ENCODE measurements at places on chromosomes 6 and 20.

- DNase-seq, result peak; percentile 52
Observed at GRCh38 chr6:88538130-88538706, 372.1 kb upstream of the CNR1 start.

GRCh38 chr20:48841875-48842529 lies 14.2 kb upstream of the PREX1 start:
- DNase-seq, result no peak

DNA sequence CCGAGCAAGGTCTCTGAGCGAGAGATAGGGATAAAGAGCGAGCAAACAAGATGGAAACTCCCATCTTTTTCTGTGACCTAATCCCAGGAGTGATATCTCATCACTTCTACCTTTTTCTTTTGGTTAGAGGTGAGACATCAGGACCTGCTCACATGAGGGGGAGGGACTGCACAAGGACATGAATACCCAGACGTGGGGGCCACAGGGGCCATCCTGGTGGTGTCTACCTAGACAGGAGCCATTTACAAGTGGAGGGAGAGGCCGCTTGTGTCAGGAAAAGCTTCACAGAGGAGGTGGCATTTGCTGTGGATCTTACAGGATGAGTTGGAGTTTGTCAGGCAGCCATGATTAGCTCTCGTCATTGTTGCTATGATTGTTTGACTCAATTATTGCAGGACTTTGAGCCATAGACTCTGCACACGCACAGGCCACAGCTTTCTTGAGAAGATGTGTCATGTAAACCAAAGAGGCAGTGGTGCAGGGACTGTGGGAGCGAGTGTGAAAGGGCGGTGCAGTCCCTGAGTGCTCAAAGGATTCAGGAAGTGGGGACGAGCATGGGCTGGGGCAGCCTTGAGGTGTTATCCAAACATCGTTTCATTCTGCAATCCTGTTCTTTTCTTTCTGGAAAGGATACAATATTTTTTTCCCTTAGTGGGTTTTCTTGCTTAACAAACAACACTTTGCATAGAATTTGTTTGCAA lies 7.7 kb downstream of the NPEPL1 start:
- peak; percentile 33 for DNase-seq

DNA sequence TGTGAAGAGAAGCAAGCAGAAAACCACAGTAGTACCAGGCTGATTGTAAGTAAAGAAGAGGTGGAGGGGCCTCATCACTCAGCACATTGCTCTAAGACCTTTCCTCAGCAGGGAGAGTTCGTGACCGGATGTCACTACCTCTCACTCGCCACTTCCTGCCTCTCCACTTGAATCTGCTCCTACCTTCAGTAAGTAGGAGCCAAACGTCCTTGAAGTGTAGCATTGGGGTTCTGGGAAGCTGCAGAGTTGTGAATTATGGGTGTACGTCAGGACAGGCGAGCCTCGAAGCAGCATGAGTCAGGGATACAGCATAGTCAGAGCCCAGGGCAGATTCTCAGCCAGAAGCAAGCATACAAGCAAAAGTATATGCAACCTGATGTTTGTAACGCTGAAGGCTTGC lies 224.9 kb downstream of the PHACTR1 start:
- DNase-seq, result no peak

- DNase-seq, result no peak
Observed at GRCh38 chr6:18347866-18348265, 39.3 kb upstream of the RNF144B start.

DNA sequence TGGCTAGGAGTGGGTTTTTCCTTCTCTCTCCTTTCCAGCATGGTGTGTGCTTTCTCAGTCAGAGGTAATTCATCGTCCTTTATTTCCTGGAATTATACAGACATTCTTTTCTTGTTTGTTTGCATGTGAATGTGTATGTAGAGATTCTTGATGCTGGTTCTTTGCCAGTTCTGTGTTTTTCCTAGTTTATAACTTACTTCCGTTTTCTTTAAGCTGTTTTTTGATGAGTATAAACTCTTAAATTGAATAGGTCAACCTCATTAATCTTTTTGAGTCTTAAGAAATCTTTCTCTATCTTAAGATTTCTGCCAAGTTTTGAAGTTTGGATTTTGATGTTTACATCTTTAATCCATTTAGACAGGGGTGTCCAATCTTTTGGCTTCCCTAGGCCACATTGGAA lies 38.7 kb downstream of the IGF2R start:
- DNase-seq, result no peak

- no peak for DNase-seq
Observed at GRCh38 chr20:53954723-53955658, 115.4 kb downstream of the BCAS1 start.

- DNase-seq, result no peak
Observed at GRCh38 chr6:81031416-81031815, 721.1 kb downstream of the TENT5A start.

DNA sequence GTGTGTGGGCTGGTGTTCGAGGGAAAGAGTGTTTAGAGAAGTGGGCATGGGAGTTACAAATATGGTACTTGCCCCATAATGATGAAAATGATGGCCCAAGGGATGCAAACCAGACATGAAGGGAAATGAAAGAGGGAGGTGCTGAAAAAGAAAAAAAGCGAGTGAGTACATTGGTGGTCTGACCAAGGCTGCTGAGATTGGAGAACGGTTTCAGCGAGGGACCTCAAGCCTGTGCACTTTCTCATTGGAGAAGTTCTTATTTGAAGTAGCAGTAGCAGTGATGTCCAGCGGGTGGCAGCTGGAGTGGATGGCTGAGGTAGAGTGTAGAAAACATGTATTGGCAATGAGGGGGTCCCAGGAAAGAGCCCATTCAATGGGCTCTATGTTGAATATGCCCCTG lies 54.8 kb downstream of the TNFAIP3 start:
- DNase-seq, result no peak

DNA sequence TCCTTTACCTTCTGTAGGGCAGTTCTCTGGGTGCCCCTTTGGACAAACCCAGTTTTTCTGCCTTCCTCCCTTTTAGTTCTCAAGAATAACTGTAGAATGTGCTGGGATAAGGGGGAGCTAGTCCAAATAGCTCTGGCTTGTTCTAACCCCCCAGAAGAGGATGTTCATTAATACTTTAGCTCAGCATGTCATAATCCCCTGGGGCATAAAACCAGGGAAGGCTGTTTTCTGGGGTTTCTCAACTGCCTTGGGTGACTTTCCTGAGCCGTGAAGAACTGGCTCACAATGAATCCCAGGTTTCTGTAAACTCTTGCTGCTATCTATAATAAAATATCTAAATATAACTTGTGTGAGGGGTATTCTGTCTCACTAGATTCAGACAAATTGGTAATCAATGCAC lies 44.5 kb upstream of the RNF217 start:
- no peak for DNase-seq

GRCh38 chr6:10351791-10352190 lies 63.1 kb downstream of the TFAP2A start:
- DNase-seq, result no peak

- DNase-seq, result no peak
Observed at GRCh38 chr6:33691456-33692077, 19.9 kb downstream of the UQCC2 start.

- DNase-seq, result no peak
Observed at GRCh38 chr20:39233755-39234154, 271.6 kb downstream of the DHX35 start.

- no peak for DNase-seq
Observed at GRCh38 chr20:63114006-63114692, 101.8 kb downstream of the YTHDF1 start.

DNA sequence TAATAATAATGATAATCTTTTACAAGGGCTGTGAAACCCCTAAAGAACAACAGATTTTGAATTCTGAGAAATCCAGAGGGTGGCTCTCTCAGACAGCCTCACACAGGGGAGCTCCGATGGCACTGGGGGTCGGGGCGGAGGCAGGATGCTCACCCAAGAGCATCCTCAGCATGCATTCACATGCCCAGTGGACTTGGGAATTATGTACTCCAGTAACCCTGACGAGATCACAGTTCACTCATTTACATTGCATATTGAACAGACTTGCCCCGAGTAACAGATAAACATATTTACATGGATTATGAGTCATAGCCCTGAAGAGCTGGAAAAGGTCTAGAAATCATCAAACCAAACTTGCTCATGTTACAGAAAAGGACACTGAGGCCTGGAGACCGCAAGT lies 482.7 kb upstream of the JARID2 start:
- DNase-seq, result peak; percentile 44

GRCh38 chr6:68634726-68635411 lies at the start of gene ADGRB3:
Gene ADGRB3, plus strand, starts transcription at chr6:68635282. Its CDS starts 3,394 bp downstream, at chr6:68638676.
- peak; percentile 92 for DNase-seq

GRCh38 chr6:24191346-24191745 lies 65.3 kb downstream of the NRSN1 start:
- no peak for DNase-seq

DNA sequence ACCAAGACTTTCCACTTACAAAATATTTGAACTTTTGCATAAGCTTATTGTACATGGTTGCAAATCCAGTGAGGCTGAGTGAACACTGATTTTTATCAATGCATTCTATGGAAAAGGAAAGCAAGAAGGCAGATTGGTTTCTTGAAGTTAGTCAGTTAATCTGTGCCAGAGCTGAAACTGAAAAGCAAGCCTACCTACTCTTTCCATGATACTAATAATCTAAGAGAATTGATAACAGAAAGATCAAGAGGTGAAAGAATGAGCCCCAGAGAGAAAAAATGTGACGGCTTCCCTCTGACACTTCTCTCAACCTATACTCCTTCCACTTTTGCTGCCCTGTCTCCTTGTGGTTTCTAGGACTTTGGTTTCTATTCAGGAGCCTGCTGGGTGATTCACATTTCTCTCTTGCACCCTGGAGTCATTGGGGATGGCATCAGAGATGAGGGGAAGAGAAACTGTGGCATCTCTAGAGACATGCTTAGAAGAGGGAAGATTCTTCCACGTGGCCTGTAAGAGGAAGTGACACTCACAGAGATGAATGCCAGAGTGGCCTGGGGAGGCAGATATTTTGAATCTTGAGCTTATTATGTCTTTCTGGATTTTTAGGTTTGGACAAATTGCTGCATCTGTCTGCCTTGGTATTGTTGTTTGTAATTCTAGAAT lies 158.6 kb upstream of the RIMS1 start:
- DNase-seq, result no peak

GRCh38 chr6:66662196-66662595 lies 955.2 kb upstream of the EYS start:
- peak; percentile 28 for DNase-seq

DNA sequence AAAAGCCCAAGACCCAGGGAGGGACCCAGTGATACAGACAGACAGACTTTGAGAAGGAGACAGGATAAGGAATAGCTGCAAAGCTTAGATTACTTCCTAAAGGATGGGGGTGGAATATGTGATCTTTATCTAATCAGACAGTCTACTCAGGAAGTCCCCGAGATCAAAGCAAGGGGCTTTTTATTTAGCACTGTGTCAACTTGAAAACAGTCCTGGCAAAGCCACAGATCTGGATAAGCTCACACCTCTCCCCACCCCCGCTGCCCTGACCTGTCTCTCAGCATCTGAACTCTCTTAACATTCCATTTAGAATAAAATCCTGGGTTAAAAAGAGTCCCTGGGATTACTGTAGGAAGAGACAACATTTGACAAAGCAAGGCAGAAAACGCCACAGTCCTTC lies 101.5 kb downstream of the ISM1 start:
- no peak for DNase-seq

DNA sequence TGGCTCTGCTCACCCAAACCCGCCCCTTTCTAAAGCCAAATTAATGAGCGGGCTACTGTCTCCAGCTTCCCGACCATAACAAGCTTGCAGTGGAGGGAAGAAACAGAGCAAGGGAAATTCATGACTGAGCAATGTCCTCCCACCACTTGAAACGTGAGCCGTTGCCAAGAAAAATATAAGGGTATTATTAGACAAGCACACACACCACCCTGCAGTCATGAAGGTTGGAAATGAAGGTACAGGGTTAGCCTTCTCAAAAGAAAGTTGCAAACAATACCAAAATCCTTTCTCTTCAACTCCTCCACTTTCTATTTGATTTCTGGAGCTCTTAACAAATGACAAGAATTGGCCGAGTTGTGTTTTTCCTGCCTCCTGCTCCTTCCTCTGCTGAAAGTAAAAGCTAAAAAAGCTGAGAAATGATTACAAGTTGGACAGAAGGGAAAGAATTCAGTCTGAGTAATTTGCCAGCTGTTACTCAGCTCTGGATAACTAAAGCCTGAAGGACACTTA lies 151.1 kb upstream of the B3GAT2 start:
- DNase-seq, result no peak

DNA sequence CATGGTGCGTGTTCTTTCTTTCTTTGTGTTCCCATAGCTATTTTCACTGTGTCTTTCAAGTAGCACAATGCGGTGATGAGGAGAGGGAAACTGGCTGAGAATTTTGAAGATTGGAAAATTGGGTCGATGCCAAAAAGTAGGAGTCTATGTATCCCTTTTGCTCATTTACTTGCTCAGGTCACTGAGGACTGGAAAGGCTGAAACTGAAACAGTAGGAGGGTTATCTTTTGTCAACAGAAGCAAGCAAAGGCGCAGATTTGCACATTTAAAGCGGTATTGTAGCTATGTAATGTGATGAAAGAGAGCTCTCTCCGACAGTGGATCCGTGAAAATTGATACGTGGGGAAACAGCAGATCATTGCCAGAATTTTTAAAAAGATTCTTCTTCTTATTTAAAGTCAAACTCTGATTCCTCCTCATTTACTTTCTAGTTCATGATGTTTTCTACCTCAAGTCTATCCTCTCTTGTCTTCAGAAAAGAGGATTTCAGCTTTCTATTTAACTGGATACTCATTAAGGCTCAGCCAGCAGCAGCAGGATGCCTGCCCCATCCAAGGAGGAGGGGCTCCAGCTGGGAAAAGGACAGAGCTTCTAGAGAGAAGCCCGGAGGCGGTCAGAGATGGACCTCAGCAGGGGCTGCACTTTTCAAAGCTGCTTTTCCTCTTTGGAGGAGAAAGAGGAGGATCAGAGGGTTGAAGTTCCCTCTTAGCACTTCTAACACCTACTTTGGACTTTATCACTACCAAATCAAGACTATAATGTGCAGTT lies 15.9 kb upstream of the FYN start:
- peak; percentile 42 for DNase-seq

- no peak for DNase-seq
Observed at GRCh38 chr6:128131036-128131435, 230.2 kb upstream of the THEMIS start.

DNA sequence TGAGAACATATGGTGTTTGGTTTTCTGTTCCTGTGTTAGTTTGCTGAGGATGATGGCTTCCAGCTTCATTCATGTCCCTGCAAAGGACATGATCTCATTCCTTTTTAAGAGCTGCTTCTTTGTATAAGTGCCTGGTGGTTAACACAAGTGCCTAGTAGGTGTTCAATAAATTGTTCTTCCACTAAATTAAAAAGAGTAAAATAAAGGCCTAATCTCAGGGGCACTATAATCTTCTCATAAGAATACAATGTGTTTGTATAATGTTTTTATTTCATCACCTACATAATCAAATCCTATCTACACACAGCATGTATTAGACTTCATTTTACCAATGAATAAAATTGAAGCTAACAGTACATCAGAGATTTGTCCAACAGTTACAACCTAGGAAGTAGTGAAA lies 252.7 kb downstream of the KHDC1L start:
- DNase-seq, result no peak

DNA sequence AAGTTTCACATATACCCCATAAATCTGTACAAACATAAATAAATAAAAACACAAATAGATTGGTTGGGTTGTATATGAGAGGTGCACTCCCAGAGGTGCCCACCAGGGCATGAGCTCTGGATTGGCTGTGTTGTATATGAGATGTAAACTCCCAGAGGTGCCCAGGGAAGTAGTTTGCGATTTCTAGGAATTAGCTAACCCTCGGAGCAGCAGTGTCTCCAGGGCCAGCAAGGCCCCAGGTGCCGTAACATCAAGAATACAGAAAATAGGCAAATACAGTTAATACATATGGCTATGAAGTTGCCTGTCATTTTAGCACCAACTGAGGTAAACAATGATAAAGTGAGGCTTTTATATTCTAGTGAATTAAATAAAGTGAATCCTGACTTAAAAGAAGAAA lies 5.4 kb upstream of the GINM1 start:
- DNase-seq, result peak; percentile 19

- no peak for DNase-seq
Observed at GRCh38 chr20:35726842-35727711, 15.0 kb downstream of the RBM39 start.
